Astrocyte (in vitro differentiated cells and primary cell): ENCODE measurements at places on chromosomes 12 and 14. TPM values are rescaled to one million over a fixed set of nuclear protein-coding genes. Genes with fewer than 3 reads are reported as not detected.
A peak's percentile ranks its signal among the peaks of the same experiment; 100 is the strongest.

DNA sequence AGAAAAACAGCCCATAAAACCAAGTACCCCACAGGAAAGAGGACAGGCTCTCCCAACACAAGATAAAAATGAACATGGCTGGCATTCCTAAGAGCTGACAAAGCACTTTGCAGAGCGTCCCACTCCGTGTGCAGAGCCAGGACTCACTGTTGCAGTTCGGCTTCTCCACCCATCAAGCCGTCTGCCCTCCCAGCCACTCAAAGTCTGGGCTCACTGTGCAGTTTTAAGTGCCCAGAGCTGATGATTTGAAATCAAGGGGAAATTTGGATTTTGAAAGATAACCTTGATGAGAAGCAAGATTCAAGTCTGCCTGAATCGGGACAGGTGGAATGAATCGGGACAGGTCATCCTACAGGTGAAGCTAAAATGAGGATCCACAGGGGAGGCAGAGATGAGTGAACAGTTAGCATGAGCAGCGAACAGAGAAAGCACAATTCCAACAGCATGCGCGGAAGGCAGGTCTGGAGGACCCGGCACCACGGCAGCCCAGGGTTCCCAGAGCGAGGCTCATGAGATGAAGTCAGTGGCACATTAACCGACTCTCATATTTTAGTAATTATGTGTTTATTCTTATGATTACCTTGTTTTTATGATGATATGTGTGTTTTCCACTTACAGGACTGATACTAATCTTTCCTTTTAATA lies 39.8 kb upstream of the GPR68 start:
- DNase-seq: peak; percentile 77
- H3K36me3 ChIP-seq: no peaks in the 10 kb centered on the region
- H3K27ac ChIP-seq: no peak overlapping the region
- H3K4me1 ChIP-seq: peaks cover 9% of the 10 kb centered on the region
- peaks cover 7% of the 10 kb centered on the region for H3K27me3 ChIP-seq

- no peak overlapping the region for H3K27ac ChIP-seq
- H3K4me1 ChIP-seq: peaks cover 13% of the 10 kb centered on the region
- peaks cover 18% of the 10 kb centered on the region for H3K27me3 ChIP-seq
- no peak for DNase-seq
- no peak overlapping the region for H3K4me3 ChIP-seq
These were observed 29.7 kb downstream of the EML1 start for GRCh38 chr14:99822800-99823455.

Gene MYF5
- total RNA-seq: not detected in 2 replicates

Gene TNS2
- total RNA-seq: 15.4 and 21.1 TPM in 2 replicates

GRCh38 chr12:122205053-122205925 lies 1.8 kb downstream of the B3GNT4 start:
- H3K36me3 ChIP-seq: peaks cover 19% of the 10 kb centered on the region
- H3K4me1 ChIP-seq: peaks cover 6% of the 10 kb centered on the region
- H3K27me3 ChIP-seq: peaks cover 20% of the 10 kb centered on the region
- no peak overlapping the region for H3K27ac ChIP-seq

- DNase-seq: no peak
- no peak overlapping the region for H3K27ac ChIP-seq
- no peaks in the 10 kb centered on the region for H3K4me1 ChIP-seq
- no peaks in the 10 kb centered on the region for H3K27me3 ChIP-seq
These were observed 169.4 kb upstream of the CNTN1 start for GRCh38 chr12:40522837-40523236.

GRCh38 chr12:102376781-102377180 lies 103.6 kb downstream of the IGF1 start:
- no peaks in the 10 kb centered on the region for H3K27me3 ChIP-seq
- DNase-seq: no peak
- no peaks in the 10 kb centered on the region for H3K36me3 ChIP-seq
- H3K4me1 ChIP-seq: no peaks in the 10 kb centered on the region
- no peak overlapping the region for H3K27ac ChIP-seq
- H3K4me3 ChIP-seq: no peak overlapping the region
